Substantia nigra (tissue), 51 donors: ENCODE measurements at places on chromosomes 12 and 14.
A peak's percentile ranks its signal among the peaks of the same experiment; 100 is the strongest.

GRCh38 chr12:90099288-90099687, 390.6 kb upstream of the ATP2B1 start:
- DNase-seq, result no peak

GRCh38 chr12:10771132-10771733, 31.2 kb downstream of the TAS2R7 start:
- no peak for DNase-seq

DNA sequence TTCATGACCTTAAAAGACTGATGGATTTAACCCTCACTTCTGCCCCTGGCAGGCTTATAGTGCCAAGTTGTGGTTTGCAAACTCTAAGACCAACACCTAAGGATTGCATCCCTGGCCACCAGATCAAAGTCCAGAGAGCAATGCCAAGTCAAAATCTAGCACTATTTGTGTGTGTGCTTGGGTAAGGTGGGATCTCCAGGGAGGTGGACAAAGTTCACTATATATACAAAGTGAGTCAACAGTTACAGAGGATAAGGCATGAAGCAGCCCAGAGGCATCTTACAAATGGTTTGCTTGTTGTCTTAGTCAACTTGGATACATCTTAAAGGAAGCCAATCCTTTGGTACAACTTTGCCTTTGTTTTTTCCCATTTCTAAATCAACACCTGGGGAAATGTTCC, 137.3 kb downstream of the MSRB3 start:
- no peak for DNase-seq

- no peak for DNase-seq
Measured at GRCh38 chr12:108525681-108526080, 10.6 kb downstream of the FICD start.

DNA sequence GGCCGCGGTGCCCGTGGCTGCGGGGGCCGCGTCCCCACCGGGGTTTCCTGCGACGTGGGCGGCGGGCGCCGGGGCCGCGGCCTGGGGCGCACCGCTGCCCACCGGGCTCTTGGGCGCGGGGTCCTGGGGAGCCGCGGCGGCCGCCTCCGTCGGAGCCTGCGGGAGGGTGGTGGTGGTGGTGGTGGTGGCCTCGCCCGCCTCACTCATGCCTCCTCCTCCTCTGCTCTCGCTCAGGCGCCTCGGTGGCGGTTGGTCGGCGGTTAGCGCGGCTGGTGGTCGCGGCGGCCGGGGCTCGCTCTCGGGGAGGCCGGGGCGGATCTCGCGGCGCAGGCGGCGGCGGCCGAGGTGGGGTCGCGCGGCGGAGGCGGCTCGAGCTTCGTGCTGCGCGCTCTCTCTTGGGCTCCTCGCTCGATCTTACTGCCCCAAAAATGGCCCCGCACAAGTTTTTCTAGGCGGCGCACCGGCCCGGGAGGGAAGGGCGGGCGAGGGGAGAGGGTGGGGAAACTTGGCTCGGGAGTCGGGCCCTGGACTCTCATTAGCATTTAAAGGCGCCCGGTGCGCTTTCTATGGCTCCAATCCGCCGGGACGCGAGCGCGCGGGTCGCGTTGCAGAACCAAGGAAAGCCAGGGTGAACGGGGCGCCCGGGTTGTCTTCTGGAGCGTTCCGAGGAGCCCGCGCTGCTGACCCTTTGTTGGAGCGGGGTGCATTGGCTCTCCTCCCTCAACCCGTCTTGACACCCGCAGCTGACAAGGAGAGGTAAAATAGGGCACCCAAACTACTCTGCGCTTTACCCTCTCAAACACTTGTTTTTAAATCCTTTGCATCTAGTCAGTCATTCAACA, at the start of gene YBX3:
YBX3 (minus strand) TSS at position 419 of the 842 bp plus-strand sequence; CDS start at position 207, 212 bp downstream.
- DNase-seq, result peak; percentile 34

GRCh38 chr12:67701121-67701520, 52.6 kb downstream of the DYRK2 start:
- no peak for DNase-seq

DNA sequence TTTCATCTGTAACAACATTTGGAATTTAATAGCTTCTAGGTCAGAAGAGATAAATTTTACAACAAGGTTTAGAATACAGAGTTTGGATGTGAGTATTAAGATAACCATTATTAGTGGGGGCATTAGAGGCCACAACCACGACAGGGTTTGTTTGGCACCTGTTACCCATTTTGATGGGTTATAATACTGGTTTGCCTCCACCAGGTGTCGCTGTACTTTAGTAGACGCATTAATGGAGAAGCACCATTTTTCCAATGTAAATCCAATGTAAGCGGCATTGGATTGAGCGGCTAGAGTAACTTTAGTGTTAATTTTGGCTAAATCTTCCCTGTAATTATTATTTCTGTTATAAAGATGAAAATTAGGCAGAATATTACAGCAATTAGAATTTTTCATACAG, 136.2 kb downstream of the SLCO1B3 start:
- no peak for DNase-seq

DNA sequence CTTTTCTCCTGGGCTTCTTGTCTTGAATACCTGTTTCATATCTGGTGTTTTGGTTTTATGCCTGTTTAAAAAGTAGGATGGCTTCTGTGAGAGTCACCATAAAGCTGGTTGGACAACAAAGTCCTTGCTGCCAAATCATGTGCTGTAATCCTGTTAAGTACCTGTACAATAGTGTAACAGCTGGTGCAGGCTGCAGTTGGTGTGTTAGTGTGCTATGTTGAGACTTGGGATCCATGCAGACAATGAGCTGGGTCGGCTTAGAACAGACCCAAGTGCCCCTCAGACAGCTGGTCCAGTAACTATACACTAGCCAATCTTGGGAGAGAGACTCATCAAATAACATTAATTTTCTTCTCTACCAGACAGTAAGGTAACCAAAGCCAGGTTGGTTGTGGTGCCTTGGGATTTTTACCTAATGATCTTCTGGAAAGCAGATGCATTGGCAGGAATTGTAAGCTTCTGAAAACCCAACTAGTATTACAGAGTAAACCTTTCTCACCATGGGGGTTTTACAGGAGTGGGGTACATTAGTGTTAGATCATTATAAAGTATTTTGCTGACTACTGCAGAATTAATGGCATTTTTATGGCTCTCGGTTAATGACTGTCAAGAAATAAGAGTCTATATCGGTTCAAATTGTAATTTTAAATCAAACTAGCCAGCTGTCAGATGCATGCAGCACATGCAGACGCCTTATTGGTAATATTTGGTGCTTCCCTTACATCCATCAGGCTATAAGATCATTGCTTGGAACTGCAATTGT, 231.2 kb downstream of the PDZRN4 start:
- DNase-seq, result no peak

GRCh38 chr12:99154216-99154982, 493.2 kb upstream of the GARIN6 start:
- no peak for DNase-seq

GRCh38 chr14:65223636-65224035, 121.3 kb upstream of the MAX start:
- no peak for DNase-seq
